OCI-M1 (cell line): ENCODE measurements at places on chromosomes 6 and 20.

DNA sequence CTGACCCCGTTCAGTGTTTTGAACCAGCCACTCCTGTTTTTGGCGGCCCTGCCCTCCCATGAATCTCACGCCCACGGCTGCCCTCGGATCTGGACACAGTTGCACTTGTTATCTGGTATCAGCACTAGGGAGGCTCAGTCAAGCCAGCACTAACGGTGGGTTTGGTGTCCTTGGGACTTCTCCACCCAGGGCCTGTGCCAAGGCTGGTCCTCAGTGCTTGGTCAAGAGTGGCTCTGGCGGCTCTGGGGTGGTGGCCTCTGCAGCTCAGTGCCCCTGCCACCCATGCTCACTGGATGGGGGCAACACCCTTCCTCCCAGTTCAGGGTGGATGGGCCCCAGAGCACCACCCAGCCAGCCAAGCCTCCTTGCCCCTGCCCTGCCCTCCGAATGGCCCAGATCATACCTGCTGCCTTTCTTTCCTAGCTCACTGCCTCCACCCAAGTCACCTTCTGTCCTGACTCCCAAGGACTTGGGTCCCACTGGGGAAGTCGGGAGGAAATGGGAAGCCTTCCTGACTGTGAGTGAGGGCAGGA is 54.7 kb downstream of the SSR1 start:
- no peak for DNase-seq

DNA sequence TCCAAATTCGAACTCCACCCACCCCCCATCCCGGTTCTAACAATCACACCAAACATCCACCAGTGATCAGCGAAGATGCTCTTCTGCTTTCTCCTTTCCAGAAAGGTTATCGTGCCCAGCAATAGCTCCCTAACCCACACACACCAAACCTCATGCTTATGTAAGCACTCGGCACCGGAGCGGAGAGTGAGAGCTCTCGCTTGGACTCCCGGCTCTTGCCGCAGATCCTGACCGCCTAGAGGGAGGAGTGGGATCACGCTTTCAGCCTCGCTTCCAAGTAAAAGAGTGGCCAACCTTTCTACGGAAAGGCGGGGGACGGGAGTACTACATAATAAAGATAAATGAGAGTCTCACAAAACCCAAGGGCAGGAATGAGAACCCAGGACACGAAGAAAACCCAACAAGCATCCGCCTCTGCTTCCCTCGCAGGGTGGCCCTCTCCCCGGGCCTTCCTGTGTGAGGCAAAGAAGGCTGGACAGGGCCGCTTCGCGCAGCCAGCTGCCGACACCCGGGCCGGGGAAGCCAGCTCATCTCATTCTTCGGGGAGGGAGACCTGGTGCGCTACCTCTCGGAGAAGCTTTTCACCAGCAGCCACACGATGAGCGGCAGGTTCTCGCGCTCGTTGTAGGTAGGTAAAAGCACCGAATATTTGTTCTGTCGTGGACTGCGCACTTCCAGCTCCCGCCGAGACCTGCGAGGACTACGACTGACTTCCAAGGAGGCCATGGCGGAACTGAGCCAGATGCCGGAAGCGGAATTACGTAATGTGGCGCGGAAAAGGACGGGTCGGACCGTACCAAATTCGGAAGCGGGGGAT is at the start of gene DPM1:
Gene DPM1 (minus strand): TSS at position 735 of the 817 bp plus-strand sequence. CDS start 9 bp downstream, at position 726.
- DNase-seq: peak; percentile 97

GRCh38 chr6:2763876-2764540 is 1.2 kb upstream of the WRNIP1 start:
- no peak for DNase-seq

- no peak for DNase-seq
These were observed 270.9 kb upstream of the SULF2 start for GRCh38 chr20:48056218-48056617.

DNA sequence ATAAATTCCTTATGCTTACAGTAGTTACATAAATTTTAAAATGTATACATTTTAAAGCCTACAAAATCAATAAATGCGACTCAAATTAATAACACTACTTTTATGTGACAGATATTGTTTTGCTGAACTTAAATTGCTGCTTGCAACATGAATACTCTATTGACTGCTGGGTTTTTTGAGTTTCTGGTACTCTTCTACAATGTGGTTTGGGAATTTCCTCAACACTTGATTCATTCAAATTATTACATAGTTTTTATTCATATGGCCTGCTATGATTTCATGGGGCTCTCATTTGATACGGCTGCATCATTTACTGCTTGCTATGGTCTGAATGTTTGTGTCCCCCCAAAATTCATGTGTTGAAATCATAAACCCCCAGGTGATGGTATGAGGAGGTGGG is 2.3 kb upstream of the TXLNB start:
- DNase-seq: no peak

- DNase-seq: no peak
These were observed 1531.1 kb downstream of the KHDRBS2 start for GRCh38 chr6:60754879-60755278.

DNA sequence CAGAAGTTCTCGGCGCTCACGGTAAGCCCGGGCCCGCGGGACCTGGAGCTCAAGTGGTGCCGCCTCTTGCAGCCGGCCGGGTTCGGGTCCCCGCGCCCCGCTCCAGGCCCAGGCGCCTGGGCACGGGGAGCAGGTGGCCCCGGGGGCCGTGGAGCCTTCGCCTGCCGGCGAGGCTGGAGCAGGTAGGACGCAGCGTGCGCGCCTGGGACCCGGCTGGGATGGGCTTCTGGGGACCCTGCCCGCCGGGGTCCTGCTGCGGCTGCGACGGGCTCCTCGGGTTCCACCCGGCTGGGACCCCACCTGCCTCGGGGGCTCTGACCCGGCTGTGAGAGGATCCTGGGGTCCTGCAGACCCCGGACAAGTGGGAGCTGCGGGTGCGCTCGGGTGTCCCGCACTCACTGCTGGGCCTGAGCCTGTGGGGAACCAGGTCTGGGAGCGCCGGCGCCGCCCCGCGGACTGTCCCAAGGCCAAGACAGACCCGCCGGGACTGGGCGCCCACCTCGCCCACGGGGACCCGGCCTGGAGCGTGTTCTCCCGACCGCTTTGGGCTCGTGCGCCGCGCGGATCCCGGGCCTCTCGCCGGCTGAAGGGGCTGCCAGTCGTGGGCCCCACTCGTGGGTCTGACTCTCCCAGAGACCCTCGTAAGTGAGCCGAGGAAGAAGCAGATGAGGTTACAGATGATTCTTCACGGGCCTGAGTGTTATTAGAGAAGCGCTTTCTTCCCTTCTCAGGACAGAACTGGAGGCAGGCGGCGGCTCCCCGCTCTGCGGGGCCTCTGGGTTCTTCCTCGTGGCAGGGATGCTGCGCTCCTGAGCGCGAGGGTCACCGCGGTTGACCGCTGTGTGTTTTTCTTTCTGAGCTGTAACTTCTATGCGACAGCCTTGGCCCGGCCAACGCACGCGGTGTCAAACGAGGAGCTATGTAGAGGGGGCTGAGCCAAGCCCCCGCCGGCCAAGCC is 729 bp downstream of the SMOC2 start:
- no peak for DNase-seq

DNA sequence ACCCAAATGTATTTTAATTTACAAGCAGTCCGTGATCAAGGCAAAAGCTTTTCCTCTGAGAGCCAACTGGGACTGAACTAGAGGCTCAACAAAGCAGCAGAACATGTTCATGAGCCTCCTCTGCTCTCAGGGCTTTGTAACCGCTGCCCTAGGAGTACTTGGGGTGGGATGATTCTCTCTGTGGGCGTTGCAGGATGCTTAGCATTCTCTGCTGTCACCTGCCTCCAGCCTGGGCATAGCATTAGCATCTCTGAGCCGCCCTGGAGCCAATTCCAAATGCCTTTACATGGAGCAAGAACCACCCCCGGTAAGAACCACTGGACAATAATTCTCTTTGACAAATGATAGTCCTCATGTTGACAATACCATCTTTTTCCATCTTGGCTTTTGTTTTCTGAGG is 237.6 kb upstream of the CDH4 start:
- DNase-seq: no peak

- DNase-seq: no peak
These were observed 151.2 kb upstream of the PTPN1 start for GRCh38 chr20:50358971-50359370.

- DNase-seq: peak; percentile 14
These were observed 49.2 kb downstream of the PPP1R16B start for GRCh38 chr20:38854654-38855066.

- peak; percentile 53 for DNase-seq
These were observed 708.4 kb upstream of the EPHA7 start for GRCh38 chr6:94127716-94128115.

DNA sequence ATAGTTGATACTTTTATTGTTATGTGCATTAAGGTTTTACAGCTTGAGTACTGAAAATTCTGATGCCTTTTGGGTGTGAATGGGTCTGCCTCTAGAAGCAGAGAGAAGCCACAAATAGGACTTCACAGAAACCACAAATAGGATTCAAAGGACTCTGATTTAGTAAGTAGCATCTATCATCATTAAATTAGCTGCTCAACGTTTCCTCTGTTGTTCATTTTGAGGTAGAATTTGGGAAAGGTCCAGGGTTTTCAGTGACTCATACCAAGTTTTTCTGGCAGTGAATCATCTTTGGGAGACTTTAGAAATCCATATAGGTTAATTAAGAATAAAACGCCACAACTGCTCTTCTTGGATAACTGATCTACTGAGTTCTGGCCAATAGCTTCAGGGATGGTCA is 105.1 kb downstream of the PHF3 start:
- DNase-seq: no peak

- no peak for DNase-seq
These were observed 3.1 kb downstream of the ATRN start for GRCh38 chr20:3473944-3474343.

GRCh38 chr6:46734867-46735719 is at the start of gene PLA2G7:
Gene PLA2G7, minus strand, starts transcription at chr6:46735375. Its CDS starts 12,484 bp downstream, at chr6:46722891.
- DNase-seq: no peak

DNA sequence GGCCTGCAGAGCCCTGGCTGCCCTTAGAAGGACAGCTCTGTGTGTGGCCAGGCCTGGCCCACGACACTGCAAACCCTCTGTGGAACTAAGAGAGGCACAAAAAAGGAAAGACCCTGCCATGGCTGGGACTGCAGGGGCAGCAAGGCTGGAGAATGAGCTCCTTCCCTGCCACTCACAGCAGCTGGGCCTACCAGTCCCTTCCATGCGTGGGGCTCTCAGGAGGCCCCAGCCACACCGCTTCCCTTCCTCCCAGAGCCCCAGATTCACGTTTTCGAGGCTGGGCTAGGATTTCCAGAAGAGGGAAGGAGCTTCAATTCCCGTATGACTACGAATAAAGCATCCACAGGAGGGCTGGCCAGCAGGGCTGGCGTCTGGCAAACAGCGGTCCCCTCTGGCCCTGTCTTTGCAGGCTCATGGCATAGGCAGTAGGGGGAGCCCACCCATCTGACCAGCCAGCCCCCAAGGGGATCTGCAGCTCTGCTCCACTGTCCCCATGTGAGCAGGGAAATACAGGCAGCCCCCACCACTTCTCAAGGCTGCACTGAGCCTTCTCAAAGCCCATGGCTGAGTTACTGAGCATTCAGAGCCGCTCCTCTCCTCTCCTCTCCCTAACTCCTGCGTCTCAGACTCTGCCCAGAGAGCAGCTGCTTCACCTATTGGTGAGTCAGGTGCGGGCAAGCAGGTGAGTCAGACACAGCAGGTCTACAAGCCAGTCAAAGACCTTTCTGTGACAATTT is 53.1 kb downstream of the NINL start:
- no peak for DNase-seq

GRCh38 chr6:118101831-118102345 is 194.8 kb downstream of the SLC35F1 start:
- no peak for DNase-seq

DNA sequence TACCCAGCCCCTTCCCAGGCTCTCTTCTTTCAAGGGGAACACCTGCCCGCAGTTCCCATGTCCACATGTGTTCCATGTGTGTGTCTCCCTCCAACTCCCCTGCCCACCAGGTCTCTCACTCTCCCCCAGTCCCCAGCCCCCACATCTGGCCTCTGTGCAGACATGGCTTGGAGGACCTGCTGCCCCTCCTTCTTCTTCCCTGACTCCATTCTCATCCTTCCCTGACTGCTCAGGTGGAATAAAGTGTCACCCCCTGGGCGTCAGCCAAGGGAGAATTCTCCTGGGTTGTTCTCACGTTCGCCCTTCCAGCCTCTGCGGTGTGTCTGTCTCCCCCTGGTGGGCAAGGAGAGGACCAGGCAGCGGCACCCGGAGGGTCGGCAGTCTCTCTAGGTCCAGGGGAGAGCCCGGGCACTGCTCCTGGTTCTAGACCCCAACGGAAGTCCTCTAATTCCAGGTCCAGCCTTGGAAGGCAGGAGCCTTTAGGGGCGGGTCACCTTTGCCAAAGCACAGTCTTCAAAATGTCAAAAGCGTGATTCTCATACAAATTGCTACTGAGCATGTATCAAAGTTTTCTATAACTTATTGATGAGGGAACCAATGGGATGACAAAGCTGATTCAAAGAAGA is 50.5 kb downstream of the EBF4 start:
- peak; percentile 85 for DNase-seq

GRCh38 chr6:82904257-82904656 is 161.4 kb downstream of the UBE3D start:
- DNase-seq: no peak

GRCh38 chr6:44284121-44284520 is 13.9 kb downstream of the TMEM151B start:
- DNase-seq: no peak

GRCh38 chr6:137711972-137712371 is 155.1 kb upstream of the TNFAIP3 start:
- no peak for DNase-seq

GRCh38 chr6:163183806-163184205 is 230.7 kb upstream of the QKI start:
- DNase-seq: no peak

DNA sequence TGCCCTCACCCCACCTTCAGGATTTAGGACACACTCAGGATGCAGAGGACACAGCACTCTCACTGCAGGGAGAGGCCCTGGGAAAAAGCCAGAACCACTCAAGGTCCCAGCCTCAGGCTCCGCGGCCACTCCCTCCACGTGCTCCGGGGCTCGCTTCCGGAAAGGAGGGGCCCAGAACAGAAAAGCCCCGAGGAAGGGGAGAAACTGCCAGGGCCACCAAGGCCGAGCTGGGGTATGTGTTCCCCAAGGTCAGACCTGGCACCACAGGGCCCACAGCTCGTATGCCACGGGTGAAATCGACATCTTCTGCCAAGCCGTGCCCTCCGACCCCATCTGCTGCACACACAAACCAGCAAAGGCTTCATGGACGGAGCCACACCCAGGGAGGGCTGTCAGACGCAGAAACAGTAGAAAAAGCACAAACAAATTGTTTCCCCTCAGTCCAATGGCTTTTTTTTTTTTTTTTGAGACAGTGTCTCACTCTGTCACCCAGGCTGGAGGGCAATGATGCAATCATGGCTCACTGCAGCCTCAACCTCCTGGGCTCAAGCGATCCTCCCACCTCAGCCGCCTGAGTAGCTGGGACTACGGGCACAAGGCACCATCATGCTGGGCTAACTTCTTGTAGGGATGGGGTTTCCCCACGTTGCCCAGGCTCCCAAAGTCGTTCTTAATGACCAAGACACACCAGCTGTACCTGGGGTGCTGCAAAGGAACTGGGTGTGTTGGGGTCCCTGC is 33.4 kb downstream of the SLC2A4RG start:
- DNase-seq: peak; percentile 32
